Activated CD8-positive, alpha-beta memory T cell treated with anti-CD3 and anti-CD28 coated beads for 1 hour (primary cell): ENCODE measurements at places on chromosomes 5 and 9.

DNA sequence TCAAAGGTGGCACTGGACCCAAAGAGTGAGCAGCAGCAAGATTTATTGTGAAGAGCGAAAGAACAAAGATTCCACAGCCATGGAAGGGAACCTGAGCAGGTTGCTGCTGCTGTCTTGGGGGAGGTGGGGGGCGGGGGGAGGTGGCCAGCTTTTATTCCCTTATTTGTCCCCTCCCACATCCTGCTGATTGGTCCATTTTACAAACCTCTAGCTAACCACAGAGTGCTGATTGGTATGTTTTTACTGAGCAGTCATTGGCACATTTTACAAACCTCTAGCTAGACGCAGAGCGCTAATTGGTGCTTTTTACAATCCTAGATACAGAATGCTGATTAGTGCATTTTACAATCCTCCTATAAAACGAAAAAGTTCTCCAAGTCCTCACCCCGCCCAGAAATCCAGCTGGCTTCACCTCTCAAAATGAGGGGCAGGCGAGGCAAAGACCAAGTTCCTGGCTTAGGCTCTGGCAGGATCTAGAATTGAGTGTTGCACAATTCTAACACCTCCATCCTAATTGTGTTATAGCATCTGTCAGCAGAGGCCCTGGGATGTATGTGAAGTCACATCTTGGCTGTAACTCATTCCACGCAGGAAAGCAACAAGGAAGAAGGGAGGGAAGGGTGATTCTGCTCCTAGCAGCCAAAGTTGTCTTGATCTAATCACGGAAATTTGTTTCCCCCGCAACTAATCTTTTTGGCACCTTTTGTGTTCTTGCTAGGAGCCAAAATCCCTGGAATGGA, 34.3 kb downstream of the ROR2 start:
- DNase-seq = no peak

- DNase-seq = no peak
Measured at GRCh38 chr5:132429463-132430440, 60.2 kb downstream of the SLC22A5 start.

DNA sequence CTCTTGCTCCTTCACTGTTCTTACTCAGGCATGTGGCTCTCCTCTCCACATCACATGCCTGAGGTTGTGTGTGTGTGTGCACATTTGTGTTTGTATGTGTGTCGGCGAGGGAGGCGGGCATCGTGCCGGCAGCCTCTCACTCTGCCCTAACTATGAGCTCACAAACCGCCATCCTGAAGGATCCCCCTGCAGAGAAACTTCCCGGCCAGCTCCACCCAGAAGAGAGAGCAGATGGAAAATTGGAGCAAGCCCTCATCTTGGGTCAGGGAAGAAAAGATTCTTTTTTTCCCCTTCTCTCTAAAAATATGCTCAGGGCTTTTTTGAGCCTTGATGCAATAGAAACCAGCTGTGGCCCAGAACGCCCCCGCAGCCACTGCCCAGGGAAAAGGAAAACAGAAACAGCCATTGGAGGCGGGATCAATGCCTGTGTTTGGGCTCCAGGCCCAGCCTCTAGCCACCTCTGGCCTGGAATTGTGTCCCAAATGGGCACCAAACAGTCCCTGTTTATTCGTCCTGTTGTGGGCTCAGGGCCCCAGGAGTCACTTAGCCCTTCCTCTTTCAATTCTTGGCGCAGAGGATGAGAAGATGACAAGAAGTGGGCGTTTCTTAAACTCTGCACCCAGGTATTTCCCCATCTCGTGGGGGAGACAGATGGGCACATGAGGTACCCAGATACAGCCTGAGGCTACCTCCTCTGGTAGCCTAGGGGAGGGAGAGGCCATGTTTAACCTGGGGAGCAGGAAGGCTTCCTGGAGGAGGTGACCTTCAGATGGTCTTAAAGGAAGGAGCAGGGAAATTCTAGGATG, 151.5 kb downstream of the RGS3 start:
- no peak for DNase-seq

DNA sequence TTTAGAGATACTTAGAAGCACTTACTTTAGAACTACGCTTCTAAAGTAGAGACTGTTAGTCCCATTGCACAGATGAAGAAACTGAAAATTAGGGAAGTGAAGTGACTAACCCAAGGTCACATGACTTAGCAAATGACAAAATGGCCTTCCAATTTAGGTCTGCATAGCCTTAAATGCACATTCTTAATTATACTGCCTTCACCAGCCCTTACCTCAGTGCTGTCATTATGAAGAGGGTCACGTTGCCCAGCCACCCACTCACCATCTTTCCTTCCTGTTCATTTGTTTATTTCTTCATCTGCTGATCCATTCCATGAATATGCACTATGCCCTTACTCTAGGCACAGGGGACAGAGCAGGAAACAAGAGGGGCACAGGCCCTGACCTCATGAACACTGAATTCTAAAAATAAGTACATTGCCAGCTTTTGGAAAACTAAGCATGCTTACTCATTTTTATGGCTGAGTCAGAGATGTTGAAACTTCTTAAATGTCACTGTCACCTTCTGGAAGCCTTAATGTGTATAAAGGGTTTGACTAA, 8.6 kb downstream of the HAVCR2 start:
- DNase-seq = no peak

DNA sequence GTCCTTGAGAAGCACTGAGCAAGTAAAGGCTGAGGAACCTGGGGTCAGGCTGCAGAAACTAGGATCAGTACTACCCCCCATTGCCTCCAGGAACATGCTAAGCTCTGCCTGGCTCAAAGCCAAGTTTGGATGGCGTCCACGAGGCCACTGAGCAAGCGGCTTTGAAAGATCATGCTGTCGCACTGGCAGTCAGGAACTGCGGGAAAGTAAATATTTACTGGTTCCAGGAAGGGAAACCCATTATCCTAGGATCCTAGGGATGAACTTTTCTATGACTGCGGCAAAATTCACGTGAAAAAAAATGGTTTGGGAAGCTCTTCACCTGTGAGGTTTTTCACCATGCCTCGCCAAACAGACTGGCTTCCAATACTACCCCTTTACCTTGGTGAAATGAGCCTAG, 75.3 kb upstream of the PJA2 start:
- no peak for DNase-seq

DNA sequence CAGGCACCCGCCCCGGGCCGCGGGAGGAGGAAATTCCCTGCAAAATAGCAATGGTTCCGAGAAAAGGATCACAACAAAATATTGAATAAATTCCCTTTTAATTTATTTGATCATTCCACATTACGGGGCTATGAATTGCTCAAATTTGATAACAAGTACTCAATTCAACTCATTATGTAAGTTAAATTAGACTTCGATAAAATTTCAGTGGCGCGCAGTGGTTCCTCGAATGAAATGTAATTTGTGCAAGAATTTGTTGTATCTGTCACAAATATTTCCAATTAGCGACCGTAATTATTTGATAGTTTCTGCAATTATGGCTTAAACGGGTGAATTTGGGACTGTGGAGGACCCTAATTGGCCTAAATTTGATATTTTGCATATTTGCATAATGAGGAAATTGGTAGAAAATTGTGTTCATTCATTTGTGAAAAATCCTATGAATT, 76.0 kb upstream of the TBCA start:
- no peak for DNase-seq

GRCh38 chr9:132969783-132970182, 8.7 kb upstream of the GFI1B start:
- DNase-seq = no peak

DNA sequence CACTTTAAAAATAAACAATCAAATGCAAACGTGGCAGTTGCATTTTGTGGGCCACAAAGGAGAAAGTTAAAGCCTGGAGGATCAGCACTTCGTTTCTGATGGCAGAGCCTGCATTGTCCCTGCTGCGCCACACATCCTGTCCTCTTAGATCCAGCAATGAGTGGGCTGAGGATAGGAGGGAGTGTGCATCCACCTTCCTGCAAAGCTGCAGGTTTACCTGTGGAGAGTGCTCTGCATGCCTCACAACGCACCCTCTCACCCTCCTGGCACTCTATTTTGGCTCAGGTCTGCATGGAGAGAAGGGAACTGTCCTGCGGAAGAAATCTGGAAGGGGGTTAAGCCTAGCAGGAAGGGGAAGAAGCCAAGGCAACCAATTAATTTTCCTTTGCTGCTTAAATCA, 212.2 kb upstream of the SLC24A2 start:
- DNase-seq = no peak

DNA sequence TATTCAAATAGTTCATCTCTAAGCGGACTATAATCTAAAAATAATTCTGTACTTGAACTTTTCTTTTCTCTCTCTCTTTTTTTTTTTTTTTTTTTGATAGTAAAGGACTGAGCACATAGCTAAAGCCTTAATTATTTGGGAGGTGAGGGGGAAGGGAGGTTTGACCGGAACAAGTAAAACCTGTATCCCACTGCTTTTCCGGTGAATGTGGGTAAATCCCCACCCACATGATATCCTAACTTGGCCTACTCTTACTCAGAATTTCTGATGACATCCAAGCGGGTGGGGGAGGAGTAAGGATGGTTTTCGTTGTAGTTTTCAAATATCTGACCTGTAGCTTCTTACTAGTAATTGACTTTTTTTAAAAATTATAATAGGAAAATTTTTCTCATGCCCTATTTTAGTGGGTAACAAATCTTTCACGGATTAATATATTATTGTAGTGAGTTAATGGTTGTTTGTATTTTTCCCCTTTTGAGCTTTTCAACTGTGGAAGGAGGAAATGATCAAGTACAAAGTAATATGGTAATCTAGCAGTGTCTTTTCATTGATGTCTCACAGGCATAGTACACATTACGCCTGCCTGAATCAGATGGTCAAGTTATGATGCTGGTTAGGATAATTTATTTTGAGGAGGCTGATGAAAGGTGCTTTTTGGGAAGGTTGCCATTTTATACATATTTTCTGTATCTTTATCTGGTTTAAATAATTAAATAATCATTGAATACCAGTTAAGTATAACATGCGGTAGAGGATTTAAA, 2.2 kb upstream of the ELL2 start:
- DNase-seq = no peak

- DNase-seq = no peak
Measured at GRCh38 chr5:151248651-151249050, 4.3 kb upstream of the GM2A start.

GRCh38 chr5:65185468-65185867, 296.3 kb downstream of the ADAMTS6 start:
- no peak for DNase-seq

DNA sequence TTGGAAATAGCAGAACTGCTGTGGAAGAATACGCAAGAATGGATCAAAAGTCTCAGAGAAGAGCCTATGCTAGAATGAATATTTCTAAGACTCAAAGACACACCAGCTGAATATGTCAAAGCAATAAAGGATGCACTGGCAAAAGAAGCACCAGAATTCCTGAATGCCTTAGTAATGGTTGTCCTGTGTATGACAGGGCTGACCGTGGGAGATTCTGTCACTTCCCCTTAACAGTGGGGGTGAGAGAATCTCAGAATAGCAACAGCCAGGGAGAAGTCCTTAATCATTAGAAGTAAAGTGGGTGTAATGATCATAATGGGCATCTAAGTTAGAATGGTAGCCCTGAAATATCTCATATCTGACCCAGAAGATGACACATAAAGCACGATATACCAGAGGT, 14.6 kb upstream of the PRR16 start:
- no peak for DNase-seq

DNA sequence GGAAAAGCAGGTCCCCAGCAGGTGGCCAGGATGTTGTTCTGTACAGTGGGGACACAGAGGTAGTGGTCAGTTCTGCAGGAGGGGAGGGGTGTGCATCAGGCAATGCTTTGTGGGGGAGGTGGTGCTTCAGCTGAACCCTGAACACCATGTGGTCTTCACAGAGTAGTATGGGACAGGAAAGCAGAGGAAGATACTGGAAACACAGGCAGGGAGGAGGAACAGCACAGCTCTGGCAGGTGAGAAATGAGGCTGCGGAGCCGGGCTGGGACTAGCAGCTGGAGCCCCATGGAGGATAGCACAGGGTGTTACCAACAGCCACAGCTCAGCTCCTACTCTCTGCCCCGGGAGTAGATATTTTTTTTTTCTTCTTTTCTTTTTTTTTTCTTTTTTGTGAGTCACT, 161.5 kb downstream of the ENTREP1 start:
- no peak for DNase-seq

- DNase-seq = no peak
Measured at GRCh38 chr5:81808106-81808505, 57.2 kb upstream of the SSBP2 start.

DNA sequence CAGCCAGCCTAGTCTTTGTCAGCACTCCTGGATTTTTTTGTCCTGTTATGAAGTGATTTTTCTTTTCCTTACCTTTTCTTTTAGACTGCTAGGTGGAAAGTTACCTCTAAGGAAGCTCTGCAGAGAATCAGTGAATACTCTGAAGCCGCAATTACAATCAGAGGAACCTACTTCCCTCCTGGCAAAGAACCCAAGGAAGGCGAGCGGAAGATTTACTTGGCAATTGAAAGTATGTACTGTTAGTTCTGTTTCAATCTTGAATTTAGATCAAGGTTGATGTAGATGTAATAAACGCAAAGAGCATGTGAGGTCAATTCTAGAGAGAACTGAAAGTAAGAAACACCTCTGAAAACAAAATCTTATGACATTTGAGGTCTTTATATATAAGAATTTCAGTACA, 27.0 kb upstream of the C5orf24 start:
- no peak for DNase-seq

DNA sequence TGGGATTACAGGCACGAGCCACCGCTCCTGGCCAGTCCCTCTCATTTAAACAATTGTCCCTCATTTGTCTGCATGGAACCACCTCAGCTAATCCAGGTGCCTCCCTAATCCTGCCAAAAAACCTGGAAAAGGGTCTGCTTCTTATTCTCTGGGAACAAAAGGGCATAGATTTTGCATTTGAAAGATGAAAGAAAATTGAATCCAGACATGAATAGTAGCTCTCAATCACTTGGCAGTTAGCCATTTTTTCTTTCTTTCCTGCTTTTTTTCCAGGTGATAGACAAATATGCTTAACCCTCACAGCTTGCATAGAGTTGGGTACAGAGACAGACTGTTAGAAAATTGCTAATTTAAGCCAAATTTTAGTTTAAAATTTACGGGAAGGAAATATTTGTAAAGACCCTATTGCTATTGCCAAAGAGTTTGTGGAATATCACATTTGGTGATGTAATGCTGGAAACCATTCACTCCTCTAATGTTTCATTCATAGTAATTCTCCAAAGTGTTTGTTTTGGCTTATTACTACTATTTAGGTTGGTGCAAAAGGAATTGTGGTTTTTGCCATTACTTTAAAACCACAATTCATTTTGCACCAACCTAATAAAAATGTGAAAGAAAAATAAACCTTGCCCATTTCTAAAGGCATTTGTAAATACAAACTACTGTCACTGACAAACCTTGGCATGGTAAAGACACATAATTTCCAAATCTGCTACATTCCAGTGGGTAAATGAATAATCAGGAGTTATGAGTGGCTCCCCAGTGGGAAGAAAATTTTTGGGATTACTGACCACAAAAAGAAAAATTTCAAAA, 80.5 kb upstream of the JAK2 start:
- DNase-seq = no peak

- no peak for DNase-seq
Measured at GRCh38 chr5:115624994-115625393, 842 bp downstream of the TMED7 start.

- DNase-seq = no peak
Measured at GRCh38 chr5:72600391-72600981, 93.3 kb upstream of the ZNF366 start.
